ENCODE measurements at places on chromosomes 2 and 18.

GRCh38 chr2:230441227-230441897 lies 25.4 kb downstream of the SP100 start:
- DNase-seq: no peak

DNA sequence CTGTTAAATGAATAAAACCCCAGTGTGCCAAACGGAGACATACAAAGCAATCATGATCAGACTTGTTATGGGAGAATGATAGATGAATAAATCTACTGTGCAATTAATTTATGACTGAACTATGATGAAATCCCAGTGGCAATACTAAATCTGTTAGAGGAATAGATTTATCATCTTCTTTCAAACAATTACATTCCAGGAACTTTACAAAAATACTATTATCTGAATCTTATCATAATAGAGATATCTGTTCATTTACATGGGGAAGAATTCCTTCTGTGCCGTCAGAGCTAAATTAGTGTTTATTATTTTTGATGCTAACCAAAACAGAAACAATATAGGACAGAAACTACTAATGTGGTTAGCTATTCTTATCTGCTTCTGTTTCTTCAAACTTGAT lies 208.5 kb downstream of the CAMKMT start:
- DNase-seq: no peak

- DNase-seq: no peak
These were observed 75.7 kb downstream of the POU3F3 start for GRCh38 chr2:104929663-104930062.

DNA sequence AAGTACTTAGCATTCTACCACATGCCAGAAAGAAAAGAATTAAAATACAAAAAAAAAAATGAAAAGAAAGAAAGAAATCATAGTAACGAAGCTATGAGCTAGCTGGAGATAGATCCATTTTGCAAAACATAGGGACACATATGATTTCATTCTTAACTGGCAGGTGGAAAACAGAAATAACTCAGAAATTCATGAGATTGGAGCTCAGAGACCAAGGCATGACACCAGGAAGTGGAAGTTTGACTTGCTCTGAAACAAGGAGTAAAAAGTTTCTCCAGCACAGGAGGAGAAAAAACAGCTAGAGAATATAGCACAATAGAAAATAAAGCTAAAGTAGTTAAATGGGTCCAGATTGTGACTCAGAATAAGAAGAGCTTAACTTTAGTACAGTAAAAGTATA lies 278.1 kb downstream of the ZEB2 start:
- no peak for DNase-seq

GRCh38 chr2:232260075-232260474 lies 118.5 kb upstream of the ALPP start:
- no peak for DNase-seq

GRCh38 chr2:85308896-85309555 lies 18.8 kb downstream of the TGOLN2 start:
- DNase-seq: no peak

- no peak for DNase-seq
These were observed 131.2 kb downstream of the NEDD4L start for GRCh38 chr18:58175122-58175785.

DNA sequence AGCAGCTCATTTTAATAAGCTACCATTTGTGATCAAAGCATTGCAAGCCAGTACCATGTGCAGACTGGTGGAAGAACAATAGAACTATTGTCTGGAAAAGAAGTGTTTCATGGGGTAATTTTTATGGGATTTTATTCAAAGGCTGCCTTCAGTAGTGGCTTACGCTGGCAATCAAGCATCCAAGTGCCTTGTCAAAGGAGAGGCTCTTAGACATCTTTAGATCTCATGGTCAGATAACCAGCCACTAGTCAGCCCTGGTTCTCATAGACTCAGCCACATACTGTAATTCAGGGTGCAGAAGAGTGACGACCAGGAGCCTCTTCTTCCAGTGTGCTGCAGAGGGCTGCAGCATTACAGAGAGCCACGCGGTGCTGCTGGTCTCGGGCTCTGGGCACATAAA lies 98.5 kb upstream of the NOSTRIN start:
- DNase-seq: no peak

- no peak for DNase-seq
These were observed 69.5 kb downstream of the MYOM1 start for GRCh38 chr18:3150274-3150673.

DNA sequence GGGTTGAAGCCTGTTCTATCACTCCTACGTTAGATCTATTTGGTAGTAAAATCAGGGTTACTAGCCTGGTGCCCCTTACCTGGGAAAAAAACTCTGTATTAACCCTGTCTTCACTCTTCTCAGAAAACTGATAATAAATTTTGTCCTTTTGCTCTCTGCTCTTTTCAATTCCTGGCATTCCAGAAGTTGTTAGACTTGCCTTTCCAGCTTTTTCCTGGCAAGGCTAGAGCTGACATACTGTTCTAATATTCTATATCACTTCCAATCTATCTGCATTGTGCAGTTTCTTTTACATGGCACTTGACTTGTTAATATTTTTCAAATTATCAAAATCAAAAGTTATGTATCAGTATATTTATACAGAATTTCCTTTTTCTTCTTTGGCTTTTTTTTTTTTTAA lies 162.2 kb downstream of the FIGN start:
- DNase-seq: no peak

- no peak for DNase-seq
These were observed 89.1 kb downstream of the SCN2A start for GRCh38 chr2:165328272-165328671.

DNA sequence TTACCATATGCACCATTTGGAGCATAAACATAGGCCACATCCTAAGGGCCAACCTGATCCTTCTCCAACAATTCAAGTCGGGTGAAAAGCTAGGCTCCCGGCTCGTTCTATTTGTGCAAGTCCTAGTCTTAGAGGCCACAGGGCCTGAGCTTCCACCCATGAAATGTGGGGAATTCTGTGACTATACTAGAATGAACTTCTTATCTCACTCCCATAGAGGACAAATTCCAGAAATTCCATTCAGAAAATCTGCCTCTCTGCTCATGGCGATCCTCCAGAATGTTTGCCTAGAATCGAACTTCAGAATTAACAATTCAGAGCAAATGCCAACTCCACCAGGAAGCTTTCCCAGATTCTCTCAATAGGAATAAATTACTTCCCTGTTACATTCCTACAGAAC lies 187.9 kb downstream of the BCL11A start:
- no peak for DNase-seq

DNA sequence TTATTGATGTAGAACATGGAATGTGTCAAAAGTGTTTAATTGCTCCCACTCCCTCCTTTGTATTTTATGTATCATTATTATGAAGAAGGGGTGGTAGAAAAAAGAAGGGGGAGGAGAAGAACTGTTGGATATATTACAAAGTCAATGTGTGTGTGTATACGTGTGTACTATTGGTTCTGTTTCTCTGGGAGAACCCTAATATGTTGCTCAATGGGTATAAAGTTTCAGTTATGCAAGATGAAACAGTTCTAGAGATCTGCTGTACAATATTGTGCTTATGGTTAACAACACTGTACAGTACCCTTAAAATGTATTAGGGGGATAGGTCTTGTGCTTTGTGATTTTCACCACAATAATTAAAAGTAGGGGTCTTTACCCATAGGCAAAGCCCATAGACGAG lies 58.1 kb upstream of the ZC3H15 start:
- DNase-seq: no peak

GRCh38 chr2:66305718-66306117 lies 129.2 kb upstream of the MEIS1 start:
- DNase-seq: no peak

DNA sequence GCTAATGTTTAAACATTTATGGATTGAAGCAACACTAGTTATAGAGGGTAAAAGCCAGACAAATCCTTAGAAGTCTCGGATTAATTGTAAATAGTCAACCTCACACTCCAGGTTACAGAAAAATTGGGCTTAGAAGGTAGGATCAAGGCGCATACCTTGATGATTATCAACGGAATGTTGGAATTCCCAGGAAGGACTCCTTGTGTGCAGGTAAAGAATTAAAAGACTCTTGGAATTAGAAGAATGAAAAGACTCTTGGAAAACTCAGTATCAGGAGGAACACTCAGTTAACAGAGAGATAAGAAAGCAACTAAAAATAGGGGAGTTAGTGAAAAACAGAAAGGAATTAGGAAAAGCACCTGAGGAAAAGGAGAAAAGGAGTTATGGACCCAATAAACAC lies 29.3 kb upstream of the EPHA4 start:
- no peak for DNase-seq

GRCh38 chr2:16127276-16127940 lies 187.1 kb downstream of the MYCN start:
- DNase-seq: no peak

GRCh38 chr2:239788576-239789098 lies 236.5 kb downstream of the NDUFA10 start:
- DNase-seq: no peak

- DNase-seq: no peak
These were observed 528.0 kb downstream of the BCL11A start for GRCh38 chr2:60025496-60025895.

DNA sequence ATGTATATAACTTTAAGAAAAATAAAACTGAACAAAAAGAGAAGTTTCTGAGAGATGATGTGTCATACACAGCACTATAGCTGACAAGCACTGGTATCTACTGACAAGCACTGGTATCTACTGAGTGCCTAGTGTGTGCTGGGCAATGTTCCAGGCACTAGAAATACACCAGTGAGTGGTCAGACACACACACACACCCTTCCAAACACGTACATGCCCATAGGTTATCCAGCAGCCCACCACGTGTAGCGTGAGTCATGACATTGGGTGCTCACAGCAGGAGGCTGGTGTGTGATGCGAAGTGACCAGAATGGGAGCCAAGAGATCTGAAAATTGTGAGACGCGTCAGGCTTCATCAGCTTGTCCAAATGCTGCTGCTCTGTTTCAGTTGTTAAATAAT lies 12.2 kb upstream of the GNAL start:
- DNase-seq: no peak

DNA sequence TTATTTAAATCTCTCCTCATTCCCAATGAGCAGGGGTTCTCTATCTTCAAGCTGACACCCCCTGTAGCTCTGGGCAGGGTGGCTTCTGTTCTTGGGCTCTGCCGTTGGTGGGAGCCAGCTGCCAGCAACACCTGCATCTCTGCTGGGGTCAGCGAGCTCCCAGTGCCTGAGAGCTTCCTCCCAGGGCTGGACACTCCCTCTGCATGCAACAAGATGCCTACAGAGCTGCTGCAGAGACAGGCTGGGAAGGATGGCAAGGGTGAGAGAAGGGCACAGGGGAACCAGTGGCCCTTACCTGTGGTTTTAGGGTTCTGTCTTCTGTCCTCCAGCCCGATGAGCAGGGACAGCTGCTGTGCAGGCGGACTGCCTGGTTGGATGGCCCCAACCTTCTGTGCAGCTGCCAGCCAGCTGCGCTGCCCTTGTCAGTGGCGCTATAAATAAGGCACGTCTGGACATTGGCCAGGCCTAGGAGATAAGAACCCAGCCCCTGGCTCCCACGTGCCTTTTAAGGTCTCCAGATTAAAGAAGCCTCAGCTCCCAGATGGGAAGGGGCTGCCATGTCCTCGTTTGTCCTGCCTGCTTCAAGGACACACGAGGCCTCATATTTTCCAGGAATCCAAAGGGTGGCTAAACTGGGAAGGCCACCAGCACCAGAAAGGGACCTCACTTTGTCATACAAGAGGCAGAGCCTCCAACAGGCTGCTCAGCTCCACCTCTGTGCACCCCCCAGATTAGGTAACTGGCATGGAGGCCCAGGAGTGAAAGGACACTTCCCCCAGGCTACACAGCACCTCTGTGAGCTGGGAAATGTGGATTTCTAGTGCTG lies 39.5 kb upstream of the FHL2 start:
- no peak for DNase-seq

DNA sequence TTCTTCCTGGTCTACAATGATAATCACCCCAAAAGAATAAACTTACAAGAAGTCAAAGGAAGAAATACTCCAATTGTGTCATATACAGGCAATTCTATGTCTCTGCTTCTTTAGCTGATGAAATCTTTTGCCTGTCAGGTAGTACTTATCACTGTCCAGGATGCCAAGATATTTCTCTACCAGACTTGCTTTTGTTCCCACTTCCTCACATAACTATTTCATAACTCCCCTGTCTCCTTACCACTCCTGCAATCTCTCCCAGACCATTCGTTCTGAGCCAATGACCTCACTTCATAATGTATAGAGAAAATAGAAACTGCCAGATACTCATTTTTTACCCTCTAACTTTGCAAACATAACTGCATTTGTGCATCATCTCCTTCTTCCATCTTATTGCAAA lies 39.1 kb downstream of the HNMT start:
- DNase-seq: no peak

DNA sequence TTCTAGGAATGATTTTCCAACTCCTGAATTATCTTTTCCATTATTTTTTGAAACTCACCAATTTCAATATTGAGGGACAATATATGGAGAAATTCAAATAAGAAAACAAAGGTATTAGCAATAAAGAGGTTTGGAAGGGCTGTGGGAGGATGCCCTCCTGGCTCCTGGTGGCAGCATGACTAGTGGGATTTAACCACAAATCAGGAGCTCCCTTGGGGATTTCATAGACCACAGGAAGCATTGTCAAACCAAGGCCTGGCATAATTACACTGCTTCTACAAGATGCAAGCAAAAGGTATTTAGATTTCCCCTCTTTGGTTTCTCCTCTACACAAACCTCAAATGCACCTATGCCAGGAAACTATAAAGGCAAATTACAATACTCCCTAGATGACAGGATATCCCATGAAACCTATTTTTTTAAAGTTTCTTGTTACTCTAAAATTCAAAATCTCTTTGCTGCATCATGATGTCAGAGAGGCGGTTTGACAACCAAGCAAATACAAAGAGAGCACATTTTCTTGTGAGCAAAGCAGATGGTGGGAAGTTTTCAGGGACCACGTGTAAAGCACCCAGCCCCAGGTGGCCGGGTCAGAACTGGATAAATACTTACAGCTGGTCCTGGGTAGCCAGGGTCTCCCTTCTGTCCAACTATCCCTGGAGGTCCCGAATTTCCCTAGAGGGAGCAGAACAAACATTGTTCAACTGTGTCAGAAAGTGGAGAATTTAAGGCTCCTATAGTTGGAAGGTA lies 67.9 kb downstream of the COL6A3 start:
- no peak for DNase-seq

DNA sequence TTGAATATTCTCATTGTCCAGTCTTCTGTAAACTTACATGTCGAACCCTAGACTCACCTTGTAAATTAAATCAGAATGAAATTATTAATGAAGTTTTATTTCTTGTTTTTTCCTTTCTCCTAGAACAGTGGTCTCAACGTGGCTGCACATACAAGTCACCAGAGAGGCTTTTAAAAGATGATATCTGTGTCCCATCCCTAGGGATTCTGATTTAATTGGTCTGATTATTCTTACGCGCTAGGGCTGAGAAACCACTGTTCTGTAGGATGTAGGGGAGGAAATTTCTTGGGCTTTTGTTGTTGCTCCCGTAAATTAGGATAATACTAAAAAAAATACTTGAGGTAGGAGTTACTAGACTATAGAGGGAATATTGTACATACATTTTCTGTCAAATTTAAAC lies 32.1 kb downstream of the PPM1B start:
- DNase-seq: no peak

All from D721Med (cell line).